ENCODE measurements at places on chromosomes 16 and 17.
A peak's percentile ranks its signal among the peaks of the same experiment; 100 is the strongest.

- DNase-seq = peak; percentile 93
These were observed 3.3 kb upstream of the SREBF1 start for GRCh38 chr17:17839791-17840707.

- peak; percentile 32 for DNase-seq
These were observed 5.4 kb downstream of the CD2BP2 start for GRCh38 chr16:30349675-30350074.

DNA sequence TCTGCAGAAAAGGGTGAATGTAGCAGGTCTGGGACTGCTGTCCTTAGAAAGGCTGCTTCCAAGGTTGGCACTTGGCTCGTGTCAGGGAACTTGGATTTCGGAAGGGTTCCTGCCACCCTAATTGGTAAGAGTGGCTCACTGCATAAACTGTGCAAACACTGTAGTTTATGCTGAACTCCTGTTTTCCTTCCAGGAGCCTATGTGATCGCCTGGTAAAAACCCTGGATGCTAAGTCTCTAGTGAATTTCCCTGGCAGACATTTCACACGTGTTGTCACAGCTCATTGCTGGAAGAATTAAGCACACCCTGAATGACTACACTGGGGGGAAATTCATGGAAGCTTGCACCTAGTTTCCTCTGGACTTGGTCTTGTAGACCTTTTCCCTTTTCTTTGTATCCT is 140.1 kb downstream of the SPECC1 start:
- no peak for DNase-seq

GRCh38 chr17:77231076-77231871 is 90.5 kb downstream of the SEC14L1 start:
- DNase-seq = no peak

DNA sequence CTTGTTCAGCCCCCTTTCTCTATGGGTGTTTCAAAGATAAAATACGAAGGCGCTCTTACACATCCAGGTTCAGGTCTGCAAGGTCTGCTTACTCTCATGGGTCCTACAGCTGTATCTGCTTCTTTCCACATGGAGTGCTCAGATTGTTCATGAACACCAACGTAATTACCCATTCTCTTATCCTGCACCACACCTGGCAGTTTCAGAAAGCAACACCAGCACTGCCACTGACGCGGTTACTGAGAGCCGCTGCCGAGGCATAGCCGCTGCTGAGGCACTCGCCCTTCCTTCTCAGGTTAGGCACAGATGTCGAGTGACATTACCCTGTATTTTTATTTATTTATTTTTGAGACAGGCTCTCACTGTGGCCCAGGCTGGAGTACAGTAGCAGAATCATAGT is 147.1 kb downstream of the RPTOR start:
- DNase-seq = no peak

- no peak for DNase-seq
These were observed 5.6 kb upstream of the MMP15 start for GRCh38 chr16:58019866-58020538.

DNA sequence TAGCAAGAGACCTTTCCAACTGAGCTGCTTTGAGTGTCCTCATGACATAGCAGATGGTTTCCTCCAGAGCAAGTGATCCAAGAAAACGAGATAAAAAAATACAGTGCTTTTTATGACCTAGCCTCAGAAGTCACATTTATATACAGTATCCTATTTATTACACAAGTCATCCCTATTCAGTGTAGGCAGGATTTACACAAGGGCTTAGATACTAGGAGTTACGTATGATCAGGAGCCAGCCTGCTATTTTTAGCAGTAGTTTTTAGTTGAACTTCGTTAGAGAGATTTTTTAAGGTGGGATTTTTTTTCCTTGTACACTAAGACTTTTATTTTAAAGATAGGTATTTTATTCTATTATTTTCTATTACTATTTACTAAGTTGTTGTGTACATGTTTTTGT is 58.4 kb downstream of the PHKB start:
- no peak for DNase-seq

- no peak for DNase-seq
These were observed 13.6 kb upstream of the GGA2 start for GRCh38 chr16:23523876-23524385.

GRCh38 chr16:50446861-50447260 is 78.1 kb upstream of the BRD7 start:
- DNase-seq = peak; percentile 17

GRCh38 chr17:58965221-58965620 is 141.5 kb downstream of the TRIM37 start:
- DNase-seq = no peak

- DNase-seq = no peak
These were observed 267.9 kb downstream of the CPPED1 start for GRCh38 chr16:12535535-12536411.

Data from sciatic nerve (tissue), 2 donors.